Inflammatory macrophage treated with lipopolysaccharide for 1 hour (primary cell): ENCODE measurements at places on chromosomes 2 and 18.

DNA sequence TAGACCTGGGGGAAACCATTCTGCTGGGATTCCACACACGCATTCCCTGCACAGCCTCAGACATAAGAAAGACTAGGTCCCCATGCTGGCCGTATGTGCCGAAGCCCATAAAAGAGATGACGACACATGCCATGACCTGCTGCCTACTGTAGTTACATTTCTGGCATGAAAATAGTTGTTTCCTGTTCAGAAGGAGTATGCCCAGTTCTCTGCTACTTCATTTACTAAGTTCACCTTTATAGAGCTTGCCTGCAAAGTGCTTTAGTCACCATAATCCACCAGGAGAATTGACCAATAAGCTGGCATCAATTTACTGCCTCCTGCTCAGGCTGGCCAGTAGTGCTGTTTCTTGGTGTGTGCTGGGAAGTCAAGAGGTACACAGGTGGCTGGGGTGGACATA, 150.2 kb upstream of the ALPP start:
- DNase-seq = no peak

- no peak for DNase-seq
Measured at GRCh38 chr2:43636621-43637020, 439 bp upstream of the PLEKHH2 start.

DNA sequence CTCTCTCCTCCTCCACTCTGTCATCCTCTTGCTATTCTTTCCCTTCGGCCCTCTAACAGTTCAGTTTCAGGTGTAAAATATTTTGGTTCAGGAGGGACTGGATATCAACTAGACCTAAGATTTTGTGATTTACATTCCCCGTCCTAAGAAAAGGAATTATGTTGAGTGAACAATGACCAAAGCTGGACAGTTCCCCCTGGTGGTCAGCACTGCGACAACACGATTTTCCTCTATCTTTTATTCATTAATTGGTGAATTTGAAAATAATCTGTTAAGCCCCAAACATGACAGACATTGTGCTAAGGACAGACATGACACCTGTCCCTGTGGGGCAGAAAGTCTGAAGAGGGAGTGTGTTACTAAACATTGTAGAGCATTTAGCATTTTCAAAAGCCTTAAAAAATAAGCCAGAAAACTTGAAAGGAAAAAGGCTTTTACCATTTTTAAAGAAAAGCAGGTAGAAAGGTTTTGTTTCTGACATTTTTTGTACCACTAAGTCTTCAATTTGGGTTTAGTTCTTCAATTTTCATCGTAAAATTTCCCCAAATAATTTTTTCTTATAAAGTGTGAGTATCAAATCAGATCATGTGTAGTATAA, 28.4 kb upstream of the GTF2A1L start:
- peak; percentile 65 for DNase-seq

DNA sequence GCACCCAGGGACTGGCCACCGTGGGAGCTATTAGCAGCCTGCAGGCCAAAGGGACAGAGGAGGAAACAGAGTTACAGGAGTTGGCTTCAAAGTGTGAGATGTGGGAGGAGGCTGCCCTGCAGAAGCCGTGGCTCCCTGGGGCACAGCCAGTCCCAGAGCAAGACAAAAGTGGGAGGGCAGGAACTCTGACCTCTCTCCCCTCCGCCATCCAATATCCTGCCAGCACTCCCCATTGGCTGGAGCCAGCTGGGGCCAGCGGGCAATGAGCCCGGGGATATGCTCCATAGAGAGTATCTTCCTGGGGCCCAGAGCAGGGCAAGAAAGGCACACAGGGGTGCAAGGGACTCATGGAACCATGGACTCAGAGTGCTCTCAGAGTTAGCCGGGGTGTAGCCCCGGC, 143.1 kb downstream of the INHBB start:
- DNase-seq = no peak

- DNase-seq = peak; percentile 44
Measured at GRCh38 chr2:174259981-174260380, 11.6 kb upstream of the OLA1 start.

- DNase-seq = no peak
Measured at GRCh38 chr2:158502974-158503373, 46.2 kb downstream of the PKP4 start.

DNA sequence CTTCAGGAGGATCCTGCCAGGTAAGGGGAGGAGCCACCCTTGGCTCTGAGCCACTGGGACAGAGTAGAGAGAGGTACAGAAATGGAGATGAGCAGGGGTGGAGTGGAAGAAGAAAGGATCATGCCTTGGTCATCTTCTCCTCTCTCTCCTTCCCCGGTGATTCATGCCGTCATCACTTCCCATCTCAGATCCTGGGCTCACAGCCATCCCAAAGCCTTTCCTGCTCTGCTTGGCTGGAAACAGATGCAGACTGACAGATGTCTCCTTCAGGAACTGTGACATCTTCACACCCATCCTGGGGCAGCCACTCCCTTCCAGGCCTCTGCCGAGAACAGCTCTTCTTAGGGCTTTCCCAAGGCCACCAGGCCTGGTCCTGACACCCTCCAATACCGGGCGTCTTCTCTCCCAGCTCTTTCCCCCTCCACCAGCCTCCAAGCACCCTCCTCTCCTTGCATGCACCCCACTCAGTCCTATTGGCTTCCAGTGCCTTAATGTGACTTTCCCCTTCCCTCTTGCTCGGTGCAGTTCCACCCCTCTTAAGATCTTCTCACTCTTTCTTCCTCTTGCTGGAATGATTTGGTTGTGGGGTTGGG, 58.3 kb upstream of the TNP1 start:
- DNase-seq = no peak

GRCh38 chr18:4134700-4135099, 320.4 kb downstream of the DLGAP1 start:
- no peak for DNase-seq

GRCh38 chr2:14524041-14524802, 108.3 kb upstream of the LRATD1 start:
- no peak for DNase-seq

GRCh38 chr2:55099493-55099877, 49.2 kb upstream of the RTN4 start:
- DNase-seq = no peak

- DNase-seq = no peak
Measured at GRCh38 chr2:95021023-95021416, 4.5 kb upstream of the MAL start.

- no peak for DNase-seq
Measured at GRCh38 chr2:190221429-190221828, 98.2 kb downstream of the HIBCH start.

DNA sequence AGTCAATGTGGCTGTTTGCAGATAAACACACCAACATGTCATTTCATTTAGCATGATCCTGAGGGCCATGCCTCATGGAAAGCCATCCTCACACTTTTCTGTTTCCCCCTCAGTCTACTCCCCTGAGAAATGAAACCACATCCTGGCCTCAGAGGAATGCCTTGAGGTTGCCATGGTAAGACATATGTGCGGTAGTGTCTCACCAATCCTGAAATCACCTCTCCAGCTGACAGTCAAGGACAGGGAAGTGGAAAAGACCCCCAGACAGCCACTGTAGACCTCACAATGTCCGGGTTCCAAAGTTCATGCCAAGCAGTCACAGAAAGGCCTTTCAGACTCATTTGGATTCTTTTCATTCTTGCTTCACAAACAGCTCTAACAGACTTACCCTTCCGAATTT, 175.2 kb upstream of the PKDCC start:
- DNase-seq = no peak

- DNase-seq = no peak
Measured at GRCh38 chr18:58390399-58390798, 238.5 kb downstream of the ALPK2 start.

DNA sequence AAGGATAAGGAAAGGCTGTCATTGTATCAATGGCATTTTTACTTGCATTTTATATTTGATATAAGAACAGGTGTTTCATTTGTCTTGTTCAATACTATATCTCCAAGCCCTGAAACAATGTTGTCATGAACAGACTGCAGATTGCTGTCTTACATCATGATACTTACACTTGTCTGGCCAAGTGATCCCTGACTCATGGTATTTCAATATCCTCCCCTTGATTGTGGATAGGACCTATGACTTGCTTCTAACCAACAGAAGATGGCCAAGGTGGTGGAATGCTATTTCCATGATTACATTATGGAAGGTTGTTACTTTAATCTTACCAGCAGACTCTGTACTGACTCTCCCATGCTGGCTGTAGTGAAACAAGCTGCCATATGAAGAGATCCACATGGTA, 471.1 kb downstream of the CCDC85A start:
- DNase-seq = no peak

DNA sequence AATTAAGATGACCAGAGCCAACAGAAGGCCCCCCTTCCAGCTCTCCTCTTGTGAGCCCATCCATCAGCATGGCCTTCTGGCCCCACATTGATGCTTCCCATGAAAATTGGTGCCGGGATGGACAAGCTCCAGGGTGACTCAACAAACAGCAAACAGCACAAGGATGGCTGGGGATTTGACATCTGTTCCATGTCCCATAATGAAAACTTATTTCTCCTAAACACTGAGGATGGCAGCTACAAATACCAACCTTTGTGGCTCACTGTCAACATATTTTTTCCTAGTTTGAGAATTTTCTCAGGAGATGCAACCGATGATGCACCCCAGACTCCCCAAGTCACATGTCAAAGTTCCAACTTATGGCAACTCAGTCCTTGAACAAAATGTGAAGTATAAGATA, 169.6 kb upstream of the SIX2 start:
- DNase-seq = no peak

- DNase-seq = no peak
Measured at GRCh38 chr18:36624451-36625167, 204.2 kb downstream of the TPGS2 start.

- DNase-seq = no peak
Measured at GRCh38 chr18:59478591-59478990, 119.5 kb upstream of the LMAN1 start.

GRCh38 chr2:23658466-23658942, 268.4 kb downstream of the ATAD2B start:
- DNase-seq = peak; percentile 73

DNA sequence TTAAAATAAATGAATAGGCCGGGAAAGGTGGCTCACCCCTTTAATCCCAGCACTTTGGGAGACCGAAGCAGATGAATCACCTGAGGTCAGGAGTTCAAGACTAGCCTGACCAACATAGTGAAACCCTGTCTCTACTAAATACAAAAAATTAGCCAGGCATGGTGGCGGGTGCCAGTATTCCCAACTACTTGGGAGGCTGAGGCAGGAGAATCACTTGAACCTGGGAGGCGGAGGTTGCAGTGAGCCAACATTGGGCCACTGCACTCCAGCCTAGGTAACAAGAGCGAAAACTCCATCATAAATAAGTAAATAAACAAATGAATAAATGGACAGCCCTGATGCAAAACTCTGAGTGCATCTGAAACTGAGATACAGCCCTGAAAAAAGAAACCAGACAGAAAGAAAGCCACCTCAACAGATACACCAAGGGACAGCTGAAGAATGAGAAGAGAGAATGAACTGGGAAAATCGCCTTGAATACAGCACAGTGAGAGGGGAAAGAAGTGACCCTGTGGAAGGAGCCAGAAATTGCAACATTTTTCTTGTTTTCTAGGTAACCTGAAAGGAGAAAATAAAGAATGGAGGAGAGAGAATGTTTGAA, 64.4 kb downstream of the TRABD2A start:
- no peak for DNase-seq

DNA sequence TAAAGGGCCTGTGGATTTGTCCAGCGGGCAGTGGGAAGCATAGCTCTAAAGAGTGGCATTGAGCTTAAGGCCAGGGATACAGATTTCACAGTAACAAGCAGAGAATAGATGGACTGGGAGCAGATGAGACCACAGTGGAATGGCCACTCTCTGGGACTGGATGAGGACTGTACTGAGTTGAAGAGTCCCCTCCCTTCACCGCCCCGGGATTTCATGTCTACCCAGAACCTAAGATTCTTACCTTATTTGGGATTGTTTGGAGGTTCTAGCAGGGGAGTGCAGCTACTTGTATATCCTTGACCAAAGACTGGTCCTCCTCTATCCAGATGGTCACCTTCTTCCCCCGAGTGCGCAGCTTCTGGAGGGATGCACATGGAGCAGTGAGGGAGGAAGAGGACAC, 28.0 kb upstream of the EFEMP1 start:
- no peak for DNase-seq

DNA sequence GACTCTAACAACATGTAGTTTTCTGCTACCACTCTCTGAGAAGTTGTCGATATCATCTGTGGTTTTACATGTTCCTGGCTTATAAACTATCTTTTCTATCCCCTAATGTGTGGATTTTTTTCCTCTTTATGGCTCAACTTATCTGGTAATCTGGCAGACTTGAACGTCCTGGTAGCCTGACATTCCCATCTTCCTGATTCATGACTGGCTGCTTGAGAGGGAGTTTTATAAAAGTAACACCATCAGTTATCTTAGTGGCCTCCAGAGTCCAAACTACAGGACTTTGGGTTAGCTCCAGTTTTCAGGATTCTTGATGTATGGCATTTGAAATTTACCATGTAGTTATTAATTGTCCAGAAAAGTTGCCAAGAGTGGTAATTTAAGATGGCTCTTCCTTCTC, 174.0 kb upstream of the GULP1 start:
- DNase-seq = no peak
